ENCODE measurements at places on chromosomes 12 and 14. TPM values are rescaled to one million over a fixed set of nuclear protein-coding genes. Genes with fewer than 3 reads are reported as not detected.

DNA sequence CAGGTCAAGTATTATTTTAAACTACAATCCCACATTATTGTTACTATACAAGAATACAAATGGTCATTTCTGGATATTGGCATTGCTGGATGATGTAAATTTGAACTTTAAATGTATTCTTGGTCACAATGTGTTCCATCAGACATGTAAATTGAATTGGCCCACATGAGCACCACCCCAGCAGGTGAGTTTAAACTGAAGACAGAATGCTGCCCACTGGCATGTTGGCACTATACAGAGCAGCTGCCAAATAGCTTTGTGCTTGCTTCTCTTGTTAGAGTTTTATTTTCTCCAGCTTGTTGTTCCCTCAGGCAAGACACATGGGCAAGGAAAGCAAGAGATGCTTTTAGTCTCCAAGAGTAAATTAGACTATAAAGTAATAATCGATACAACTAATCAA is 98.6 kb downstream of the C12orf50 start:
- H3K27ac ChIP-seq: no peak overlapping the region
- DNase-seq: no peak
- no peak overlapping the region for H3K4me3 ChIP-seq

DNA sequence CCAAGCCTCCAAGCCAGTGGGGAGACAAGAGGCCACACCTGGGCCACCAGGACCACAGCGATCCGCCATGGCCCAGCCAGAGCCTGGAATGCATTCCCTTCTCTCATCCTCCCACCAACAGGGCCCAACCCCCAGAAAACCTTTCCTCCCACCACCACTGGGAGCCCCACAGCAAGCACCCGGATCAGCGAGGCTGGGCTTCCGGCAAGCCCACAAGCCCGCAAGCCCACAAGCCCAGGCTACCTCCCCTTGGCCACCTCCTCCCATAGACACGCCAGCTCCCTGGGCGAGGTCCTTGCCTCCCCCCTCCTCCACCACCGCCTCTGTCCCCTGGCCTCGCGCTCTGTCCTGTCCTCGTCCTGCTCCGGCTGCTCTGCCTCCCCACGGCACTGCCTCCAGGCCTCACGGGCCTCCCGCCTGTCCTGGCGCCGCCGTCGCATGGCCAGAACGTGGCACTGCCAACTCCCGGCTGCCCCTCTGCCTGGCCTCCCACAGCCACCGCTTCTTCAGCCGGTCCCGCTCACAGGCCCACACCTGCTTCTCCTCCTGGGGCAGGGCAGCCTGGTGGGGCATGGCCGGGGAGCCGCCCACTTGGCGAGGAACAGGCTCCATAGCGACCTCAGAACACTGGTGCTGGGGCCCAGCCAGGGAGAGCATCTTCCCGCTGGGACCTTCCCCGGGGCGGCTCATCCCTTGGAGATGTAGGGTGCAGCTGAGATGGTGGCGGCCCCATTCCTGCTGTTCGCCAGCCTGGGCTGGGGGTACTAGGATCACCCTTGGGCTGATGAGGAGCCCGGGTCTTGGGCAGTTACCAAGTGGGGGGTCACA is 5.6 kb downstream of the CDK2AP1 start:
- no peak overlapping the region for H3K4me3 ChIP-seq
- peaks cover 21% of the 10 kb centered on the region for H3K4me1 ChIP-seq
- H3K27me3 ChIP-seq: peaks cover 2% of the 10 kb centered on the region
- no peak overlapping the region for H3K27ac ChIP-seq
- peaks cover 9% of the 10 kb centered on the region for H3K36me3 ChIP-seq

GRCh38 chr14:105844810-105845724 is 318.7 kb downstream of the TMEM121 start:
- no peak overlapping the region for H3K4me3 ChIP-seq
- DNase-seq: no peak
- H3K36me3 ChIP-seq: peaks cover 6% of the 10 kb centered on the region
- H3K4me1 ChIP-seq: no peaks in the 10 kb centered on the region
- no peak overlapping the region for H3K27ac ChIP-seq
- H3K27me3 ChIP-seq: peaks cover 2% of the 10 kb centered on the region

DNA sequence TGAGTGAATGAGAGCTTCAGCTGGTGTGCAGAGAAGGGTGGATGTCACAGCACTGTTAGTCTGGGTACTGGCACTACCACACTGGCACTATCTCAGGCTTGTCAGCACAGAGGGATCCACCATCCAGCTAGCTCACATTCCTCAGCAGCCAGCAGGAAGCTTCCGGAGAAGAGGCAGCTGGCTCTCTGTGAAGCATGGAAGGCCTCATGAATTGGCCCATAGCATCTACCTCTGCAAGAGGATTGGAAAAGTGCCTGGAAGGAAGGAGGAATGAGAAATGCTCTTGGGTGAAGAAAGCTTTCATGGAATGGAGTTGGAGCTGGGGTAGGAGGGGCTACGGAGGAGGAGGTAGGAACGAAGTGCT is 9.9 kb downstream of the KRT83 start:
- H3K27ac ChIP-seq: peak overlapping the region; percentile 48
- H3K36me3 ChIP-seq: no peaks in the 10 kb centered on the region
- H3K27me3 ChIP-seq: peaks cover 37% of the 10 kb centered on the region

GRCh38 chr12:63020269-63020668 is 85.3 kb upstream of the PPM1H start:
- DNase-seq: no peak
- H3K36me3 ChIP-seq: no peaks in the 10 kb centered on the region
- H3K4me1 ChIP-seq: peaks cover 7% of the 10 kb centered on the region
- no peak overlapping the region for H3K27ac ChIP-seq
- H3K4me3 ChIP-seq: no peak overlapping the region

GRCh38 chr12:113891739-113892520 is 74.2 kb downstream of the RBM19 start:
- no peaks in the 10 kb centered on the region for H3K36me3 ChIP-seq
- no peak overlapping the region for H3K27ac ChIP-seq

DNA sequence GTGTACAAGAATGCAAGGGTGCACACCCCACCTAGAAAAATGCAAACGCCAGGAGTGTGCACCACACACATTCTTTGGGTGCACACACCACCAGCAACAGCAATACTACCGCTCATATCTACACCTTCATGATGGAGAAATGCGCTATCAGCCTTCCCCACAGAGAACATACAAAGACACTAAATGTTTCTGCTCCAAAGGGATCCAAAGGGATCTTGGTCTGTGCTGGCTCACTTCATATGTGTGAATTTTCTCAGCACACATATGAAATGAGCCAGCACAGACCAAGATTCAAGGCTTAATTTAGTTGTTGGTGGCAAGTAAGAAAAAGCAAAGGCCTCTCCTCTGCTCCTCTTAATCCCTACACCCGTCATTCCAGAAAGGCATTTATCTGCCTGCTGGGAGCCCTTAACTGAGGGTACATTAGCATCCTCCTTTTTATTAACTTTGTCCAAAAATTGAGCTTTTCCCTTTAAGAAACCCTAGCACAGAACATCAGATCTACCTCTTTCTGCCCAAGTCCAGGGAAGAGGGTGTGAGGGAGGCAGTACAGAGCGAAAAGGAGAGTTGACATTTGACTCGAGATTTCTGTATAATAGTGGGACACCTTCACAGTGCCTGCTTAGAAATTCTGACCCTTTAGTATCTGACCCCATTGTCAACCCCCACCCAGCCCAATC is 8.3 kb downstream of the BMP4 start:
- H3K27me3 ChIP-seq: peaks cover 19% of the 10 kb centered on the region
- H3K4me3 ChIP-seq: no peak overlapping the region
- peaks cover 12% of the 10 kb centered on the region for H3K36me3 ChIP-seq

Gene GLT8D2
- 42.1 TPM for total RNA-seq

Gene SELPLG
- total RNA-seq: 8.1 TPM

Gene CCNK
- total RNA-seq: 63.3 TPM

Gene CLEC1A
- 0.60 TPM for total RNA-seq

Gene TOMM20L
- total RNA-seq: not detected

Gene HOXC12
- not detected for total RNA-seq

Data from HFFc6 (cell line).